Adipose tissue (tissue), 3 donors: ENCODE measurements at places on chromosomes 16 and 17. TPM values are rescaled to one million over a fixed set of nuclear protein-coding genes. Genes with fewer than 3 reads are reported as not detected.

FOXC2 gene
- polyA plus RNA-seq, result 0.08 TPM

C16orf92 gene
- polyA plus RNA-seq, result not detected

CDC6 gene
- polyA plus RNA-seq, result 1.1 TPM

TMEM238L gene
- 2.6 TPM for polyA plus RNA-seq

ITGAL gene
- polyA plus RNA-seq, result 5.3 TPM
